ENCODE measurements at places on chromosomes 16 and 17.

GRCh38 chr17:45861165-45861564, 16.5 kb downstream of the SPPL2C start:
- no peak for DNase-seq

- no peak for DNase-seq
Observed at GRCh38 chr17:13503526-13503925, 98.2 kb downstream of the HS3ST3A1 start.

GRCh38 chr16:6038941-6039645, 941.5 kb upstream of the EEF2KMT start:
- no peak for DNase-seq

GRCh38 chr17:45790296-45790922, 6.3 kb downstream of the CRHR1 start:
- DNase-seq, result no peak

DNA sequence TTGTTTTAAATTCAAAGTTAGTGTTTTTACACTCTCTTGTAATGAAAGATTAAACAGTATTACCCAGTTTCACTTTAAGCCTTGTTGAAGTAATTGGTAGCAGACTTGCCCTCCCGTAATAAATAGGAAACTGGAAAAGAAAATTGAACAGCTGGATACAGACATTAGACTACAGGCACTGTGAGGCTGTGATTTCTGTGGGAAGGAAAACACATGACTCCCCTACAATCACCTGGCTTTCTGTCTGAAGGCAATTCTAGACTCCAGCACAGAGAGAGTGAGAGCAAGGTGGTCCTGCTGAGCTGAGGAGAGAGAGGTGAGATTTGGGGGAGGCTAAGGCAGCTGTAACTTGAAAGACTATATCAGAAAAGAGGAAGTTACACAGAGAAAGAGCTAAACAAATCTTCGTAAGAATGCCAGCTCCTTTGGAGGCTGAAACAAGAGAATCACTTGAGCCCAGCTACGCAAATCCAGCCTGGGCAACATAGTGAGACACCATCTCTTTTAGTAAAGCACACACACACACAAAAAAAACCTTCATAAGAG, 57.8 kb upstream of the CDYL2 start:
- no peak for DNase-seq

- no peak for DNase-seq
Observed at GRCh38 chr17:19348081-19348650, 14.4 kb downstream of the B9D1 start.

DNA sequence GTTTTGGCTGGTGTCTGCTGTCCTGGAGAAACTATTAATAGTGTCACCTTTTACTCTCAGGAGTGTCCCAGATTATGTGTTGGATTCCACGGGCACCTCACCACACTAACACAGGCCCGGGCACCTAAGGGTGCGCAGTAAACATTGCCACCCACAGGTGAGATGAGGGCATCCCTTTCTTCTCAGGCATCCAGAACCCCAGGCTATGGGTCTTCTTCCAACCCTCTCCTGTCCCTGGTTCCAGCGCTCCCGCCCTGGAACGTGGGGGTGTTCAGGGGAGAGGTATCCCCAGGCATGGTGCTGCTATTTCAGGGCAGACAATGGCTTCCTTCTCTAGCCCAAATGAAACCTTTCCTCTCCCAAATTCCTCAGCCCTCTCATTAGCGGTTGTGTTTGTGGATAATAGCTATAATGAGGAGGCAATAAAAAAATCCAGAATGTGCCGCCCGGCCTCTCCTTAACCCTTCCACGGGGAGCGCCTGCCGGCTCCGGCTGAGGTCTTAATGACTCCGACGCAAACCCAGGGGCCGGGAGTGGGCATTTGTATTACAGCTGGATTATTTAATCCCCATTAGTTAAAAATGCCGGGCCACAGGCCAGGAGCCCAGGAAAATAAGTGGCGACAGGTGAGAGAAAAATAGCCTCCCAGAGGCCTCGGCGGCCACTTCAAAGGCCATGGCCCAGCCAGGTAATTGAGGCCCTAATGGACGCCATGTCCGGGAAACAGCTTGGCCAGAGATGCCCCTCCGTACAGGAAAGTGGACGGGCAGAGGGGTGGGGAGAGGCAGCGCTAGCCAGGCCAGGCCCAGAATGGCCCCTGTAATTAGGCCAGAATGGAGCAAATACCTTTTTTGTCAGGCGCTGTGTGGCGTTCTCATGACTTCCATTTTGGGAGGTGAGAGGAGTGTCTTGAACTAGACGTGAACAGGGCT, 102.8 kb downstream of the IRX5 start:
- DNase-seq, result no peak

- no peak for DNase-seq
Observed at GRCh38 chr17:56913000-56913311, 893 bp downstream of the TRIM25 start.

DNA sequence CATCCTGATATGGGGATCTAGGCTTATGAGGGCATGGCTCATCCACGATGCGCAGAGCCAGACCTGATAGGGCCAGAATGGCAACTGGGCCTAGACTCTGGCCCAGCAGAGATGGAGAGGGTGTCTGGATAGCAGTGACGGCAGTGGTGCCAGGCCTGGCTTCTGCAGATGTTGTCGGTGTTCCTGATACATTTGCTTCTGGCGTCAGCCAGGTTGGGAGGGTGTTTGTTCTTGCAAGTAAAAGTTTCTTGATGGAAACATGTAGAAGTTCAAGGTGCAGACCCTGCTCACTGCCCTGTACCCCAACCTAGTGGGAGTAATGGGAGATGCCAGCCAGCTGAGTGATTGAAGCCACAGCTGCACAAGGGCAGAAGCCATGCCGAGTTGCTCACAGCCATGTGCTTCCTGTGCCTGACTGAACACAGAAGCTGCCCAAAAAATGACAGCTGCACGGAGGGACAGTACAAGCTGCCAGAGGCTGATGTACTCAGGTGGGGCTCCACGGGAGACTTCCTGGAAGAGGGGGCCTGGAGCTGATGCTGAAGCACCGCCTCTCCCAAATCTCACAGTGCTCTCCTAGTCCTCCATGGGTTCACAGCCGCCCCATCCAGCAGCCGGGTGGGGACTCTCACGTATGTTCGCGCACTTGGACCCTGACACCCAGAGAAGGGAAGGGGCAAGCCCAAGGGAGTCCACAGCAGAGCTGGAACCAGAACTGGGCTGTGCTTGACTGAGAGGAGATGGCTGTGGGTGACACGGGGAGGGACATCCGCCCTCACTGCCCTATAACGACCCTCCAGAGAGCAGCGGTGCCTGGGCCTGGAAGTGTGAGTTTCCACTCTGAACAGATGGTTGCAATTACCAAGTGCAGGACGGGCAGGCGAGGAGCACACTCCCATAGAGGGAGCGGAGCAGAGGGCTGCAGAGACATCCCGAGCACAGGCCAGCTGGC, 78.7 kb downstream of the N4BP1 start:
- DNase-seq, result no peak

- DNase-seq, result no peak
Observed at GRCh38 chr16:10791048-10791447, 27.5 kb downstream of the TVP23A start.

GRCh38 chr17:80704894-80705293, 160.3 kb downstream of the RPTOR start:
- DNase-seq, result no peak

All from neural progenitor cell (in vitro differentiated cells).